ENCODE measurements at places on chromosomes 12 and 14. TPM values are rescaled to one million over a fixed set of nuclear protein-coding genes. Genes with fewer than 3 reads are reported as not detected.

DNA sequence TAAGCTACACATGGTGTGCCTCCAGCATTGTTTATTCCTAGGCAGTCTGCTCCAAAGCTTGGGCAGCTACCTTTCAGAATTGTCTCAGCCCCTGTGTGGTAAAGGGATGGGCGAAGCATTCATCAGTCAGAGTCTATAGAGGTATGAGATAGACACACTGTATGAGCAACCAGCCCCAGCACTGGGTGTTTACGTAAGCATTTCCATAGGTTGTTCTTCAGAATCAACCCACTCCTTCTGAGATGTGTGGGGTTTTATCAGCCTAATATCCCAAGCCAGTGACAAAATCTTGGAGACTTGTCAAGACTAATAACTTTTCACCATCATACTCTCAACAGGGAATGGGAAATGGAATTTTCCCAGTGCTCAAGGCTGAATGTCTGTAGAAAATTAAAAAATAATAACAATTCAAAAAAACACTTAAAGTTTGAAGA, 98.2 kb downstream of the BTG1 start:
- no peak overlapping the region for H3K27ac ChIP-seq
- no peaks in the 10 kb centered on the region for H3K27me3 ChIP-seq
- H3K4me3 ChIP-seq = no peak overlapping the region
- H3K36me3 ChIP-seq = peaks cover 6% of the 10 kb centered on the region

GRCh38 chr12:5276327-5276880, 155.5 kb upstream of the NTF3 start:
- no peaks in the 10 kb centered on the region for H3K27me3 ChIP-seq
- no peaks in the 10 kb centered on the region for H3K4me1 ChIP-seq
- H3K36me3 ChIP-seq = no peaks in the 10 kb centered on the region
- H3K27ac ChIP-seq = no peak overlapping the region
- no peak for DNase-seq

DNA sequence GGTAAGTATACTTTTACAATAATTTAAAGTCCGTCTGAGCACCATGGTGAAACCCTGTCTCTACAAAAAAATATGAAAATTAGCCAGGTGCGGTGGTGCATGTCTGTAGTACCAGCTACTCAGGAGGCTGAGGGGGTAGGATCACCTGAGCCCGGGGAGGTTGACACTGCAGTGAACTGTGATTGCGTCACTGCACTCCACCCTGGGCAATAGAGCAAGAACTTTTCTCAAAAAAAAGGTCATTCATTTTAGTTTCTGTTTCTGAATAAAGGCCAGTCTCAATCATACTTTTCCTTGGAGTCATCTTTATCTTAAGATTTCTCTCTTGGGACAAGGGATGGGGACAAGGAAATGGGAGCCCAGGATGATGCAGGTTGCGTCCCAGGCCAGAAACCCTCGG, 12.9 kb downstream of the ANKRD13A start:
- DNase-seq = peak; percentile 45
- H3K36me3 ChIP-seq = peaks cover 36% of the 10 kb centered on the region
- no peak overlapping the region for H3K4me3 ChIP-seq
- H3K27me3 ChIP-seq = no peaks in the 10 kb centered on the region

- DNase-seq = no peak
- H3K27ac ChIP-seq = no peak overlapping the region
- H3K27me3 ChIP-seq = no peaks in the 10 kb centered on the region
- H3K4me3 ChIP-seq = no peak overlapping the region
These were observed 32.6 kb upstream of the MAX start for GRCh38 chr14:65134651-65135579.

- DNase-seq = no peak
- H3K4me1 ChIP-seq = no peaks in the 10 kb centered on the region
- H3K36me3 ChIP-seq = no peaks in the 10 kb centered on the region
- no peak overlapping the region for H3K4me3 ChIP-seq
- no peak overlapping the region for H3K27ac ChIP-seq
These were observed 356.9 kb upstream of the STXBP6 start for GRCh38 chr14:25406818-25407217.

- H3K36me3 ChIP-seq = no peaks in the 10 kb centered on the region
- peaks cover 11% of the 10 kb centered on the region for H3K27me3 ChIP-seq
- no peaks in the 10 kb centered on the region for H3K4me1 ChIP-seq
- no peak overlapping the region for H3K27ac ChIP-seq
These were observed 14.6 kb downstream of the HNF1A start for GRCh38 chr12:120992989-120993388.

DNA sequence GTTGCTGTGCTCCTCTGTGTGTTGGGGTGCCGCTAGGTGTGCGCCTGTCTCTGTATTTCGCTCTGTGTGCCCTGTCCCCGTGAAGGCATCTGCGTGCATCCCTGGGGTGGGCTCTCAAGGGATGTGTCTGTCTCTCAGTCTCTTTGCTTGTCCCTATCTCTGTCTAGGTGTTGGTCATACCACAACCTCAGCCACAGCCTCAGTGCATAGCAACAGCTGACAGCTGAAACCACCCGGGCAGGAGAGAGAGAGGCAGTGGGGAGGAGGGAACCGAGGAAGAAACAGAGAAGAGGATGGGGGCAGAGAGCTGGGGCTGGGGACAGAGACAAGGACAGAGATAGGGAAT, 953 bp upstream of the NXPH4 start:
- no peaks in the 10 kb centered on the region for H3K36me3 ChIP-seq
- H3K27ac ChIP-seq = no peak overlapping the region
- H3K4me1 ChIP-seq = peaks cover 32% of the 10 kb centered on the region

DNA sequence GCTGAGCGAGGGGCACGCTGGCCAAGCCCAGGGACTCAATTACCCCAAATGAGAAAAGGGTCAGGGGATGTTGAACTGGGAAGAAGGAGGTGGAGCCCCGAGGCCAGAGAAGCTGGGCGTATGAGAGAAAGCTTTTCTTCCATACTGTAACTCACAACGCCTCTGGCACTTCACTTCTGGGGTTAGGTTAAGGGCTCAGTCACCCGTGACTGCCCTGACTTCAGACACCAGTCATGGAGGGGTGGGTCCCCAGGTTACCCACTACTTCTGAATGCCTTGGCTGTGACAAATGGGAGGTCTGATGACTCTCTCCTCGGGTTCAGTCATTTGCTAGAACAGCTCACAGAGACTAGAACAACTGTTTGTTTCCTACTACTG, 5.5 kb upstream of the GPR132 start:
- peaks cover 56% of the 10 kb centered on the region for H3K4me1 ChIP-seq
- H3K27me3 ChIP-seq = peaks cover 3% of the 10 kb centered on the region
- DNase-seq = no peak
- H3K27ac ChIP-seq = no peak overlapping the region
- no peak overlapping the region for H3K4me3 ChIP-seq

Gene RNASE7
- total RNA-seq = not detected

Gene SCNN1A
- 0.49 TPM for total RNA-seq

Gene NGB
- total RNA-seq = not detected

Measured in activated CD8-positive, alpha-beta memory T cell treated with anti-CD3 and anti-CD28 coated beads, Interleukin-2, amount 10 ng/mL, durations not matched to agents 7 days and 5 days (primary cell).